ENCODE measurements at places on chromosomes 12 and 14. TPM values are rescaled to one million over a fixed set of nuclear protein-coding genes. Genes with fewer than 3 reads are reported as not detected.

FOXG1 gene
- total RNA-seq, result under 0.01 TPM

SPX gene
- total RNA-seq, result 0.18 TPM

SERPINA1 gene
- total RNA-seq, result not detected

PROX2 gene
- not detected for total RNA-seq

NKX2-1 gene
- not detected for total RNA-seq

CCDC38 gene
- not detected for total RNA-seq

PRB2 gene
- not detected for total RNA-seq

HDAC7 gene
- total RNA-seq, result 19.6 TPM

FOXN4 gene
- not detected for total RNA-seq

C3AR1 gene
- total RNA-seq, result 0.18 TPM

SHMT2 gene
- 313 TPM for total RNA-seq

SLC5A8 gene
- total RNA-seq, result not detected

GSG1 gene
- total RNA-seq, result 0.28 TPM

ASB2 gene
- 0.28 TPM for total RNA-seq

ERBB3 gene
- total RNA-seq, result 0.28 TPM

SOAT2 gene
- total RNA-seq, result not detected

OR4M1 gene
- not detected for total RNA-seq

BTBD6 gene
- 31.9 TPM for total RNA-seq

ELK3 gene
- 6.7 TPM for total RNA-seq

FOXM1 gene
- total RNA-seq, result 1.8 TPM

RTL1 gene
- total RNA-seq, result not detected

PPP4R4 gene
- total RNA-seq, result 1.7 TPM

FAIM2 gene
- 5.5 TPM for total RNA-seq

All from smooth muscle cell of bladder (primary cell).